H54 (cell line): ENCODE measurements at places on chromosomes 1 and 21.

DNA sequence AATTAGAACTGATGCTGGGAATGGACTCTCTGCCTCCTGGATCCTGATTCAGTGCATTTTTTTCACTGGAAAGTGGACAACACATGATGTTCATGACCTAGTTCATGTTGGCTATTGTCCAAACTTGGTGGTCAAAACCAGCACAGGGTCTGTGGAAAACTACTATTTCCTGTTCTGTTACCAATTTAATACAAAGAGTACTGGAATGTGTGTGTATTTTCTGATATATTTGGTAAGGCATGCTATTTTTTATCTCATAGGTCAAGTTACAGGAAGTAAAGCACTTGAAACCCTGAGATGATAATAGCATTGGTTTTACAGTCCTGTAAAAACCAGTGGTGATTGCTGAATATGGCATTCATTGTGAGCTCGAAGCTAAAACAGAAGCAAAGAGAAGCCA, 89.9 kb downstream of the SGIP1 start:
- no peak for DNase-seq

- no peak for DNase-seq
Observed at GRCh38 chr21:25938658-25939395, 204.1 kb downstream of the GABPA start.

DNA sequence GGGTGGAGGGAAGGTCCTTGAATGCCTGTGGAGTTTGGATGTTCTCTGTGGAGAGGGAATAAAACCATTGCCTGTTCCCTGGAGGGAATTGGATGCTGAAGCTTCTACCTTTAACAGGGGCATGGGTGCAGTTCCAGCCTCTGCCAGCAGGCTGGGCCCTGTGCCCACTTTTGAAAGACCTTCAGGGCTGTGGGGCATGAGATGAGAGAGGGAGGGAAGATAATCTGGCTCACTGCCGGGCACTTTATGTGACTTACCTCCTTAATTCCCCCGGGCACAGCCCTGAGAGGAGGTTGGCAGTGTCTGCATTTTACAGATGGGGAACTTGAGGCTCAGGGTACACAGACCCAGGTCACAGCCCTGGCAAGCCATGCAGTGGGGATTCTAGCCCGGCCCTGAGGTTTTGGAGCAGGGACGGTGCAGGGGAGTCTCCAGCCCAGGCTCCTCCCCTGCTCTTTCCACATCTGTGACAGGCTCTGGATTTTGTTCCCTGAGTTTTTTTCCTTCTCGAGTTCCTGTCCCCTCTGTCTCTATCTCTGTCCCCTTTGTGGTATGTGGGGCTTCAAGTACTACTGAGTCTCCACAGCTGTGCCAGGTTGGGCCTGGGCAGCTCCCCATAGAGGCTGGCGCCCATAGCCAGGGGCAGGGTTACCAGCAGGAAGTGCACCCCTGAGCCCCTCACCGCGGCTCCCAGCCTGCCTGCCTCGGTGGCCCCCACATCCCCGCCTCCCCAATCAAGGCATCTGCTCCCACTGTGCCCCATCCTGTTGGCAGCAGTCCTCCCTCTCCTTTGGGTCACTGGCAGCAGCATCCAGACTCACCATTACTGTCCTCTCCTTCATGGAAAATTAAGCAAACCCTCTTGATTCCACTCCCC, 14.0 kb upstream of the THEMIS2 start:
- DNase-seq: peak; percentile 68

DNA sequence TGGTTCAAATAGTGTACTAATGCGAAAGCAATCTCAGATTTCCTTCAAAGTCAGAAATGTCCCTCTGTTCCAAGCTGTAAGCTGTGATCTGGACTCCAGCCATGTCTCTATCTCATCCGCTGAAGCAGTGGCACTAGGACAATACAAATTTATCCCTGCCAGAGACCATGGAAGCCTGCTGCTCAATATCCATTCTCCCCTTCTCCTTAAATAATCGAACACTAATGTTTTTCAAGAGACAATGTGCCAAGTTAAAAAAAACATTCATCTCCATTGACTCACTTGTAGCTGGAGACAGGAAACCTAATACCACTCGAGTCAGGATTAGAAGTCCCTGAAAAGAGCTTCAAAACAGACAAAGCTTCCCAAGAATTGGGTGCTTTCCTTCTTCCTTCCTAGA, 38.5 kb upstream of the PGBD5 start:
- DNase-seq: no peak

DNA sequence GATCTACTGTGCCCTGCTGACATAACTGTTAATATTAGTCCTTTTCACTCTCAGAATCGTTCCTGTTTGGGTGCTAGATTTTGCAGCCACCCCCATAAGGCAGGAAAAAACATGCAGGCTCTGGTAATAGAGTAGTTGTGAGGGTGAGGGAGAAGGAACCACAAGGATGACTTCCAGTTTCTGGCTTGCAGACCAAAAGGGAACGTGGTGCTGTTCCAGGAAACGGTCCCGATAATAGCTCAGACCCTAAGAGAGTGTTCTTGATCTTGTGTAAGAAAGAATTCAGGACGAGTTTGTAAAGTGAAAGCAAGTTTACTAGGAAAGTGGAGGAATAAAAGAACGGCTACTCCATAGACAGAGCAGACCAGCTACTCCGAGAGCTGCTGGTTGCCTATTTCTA, 50.7 kb upstream of the RHOU start:
- DNase-seq: no peak

DNA sequence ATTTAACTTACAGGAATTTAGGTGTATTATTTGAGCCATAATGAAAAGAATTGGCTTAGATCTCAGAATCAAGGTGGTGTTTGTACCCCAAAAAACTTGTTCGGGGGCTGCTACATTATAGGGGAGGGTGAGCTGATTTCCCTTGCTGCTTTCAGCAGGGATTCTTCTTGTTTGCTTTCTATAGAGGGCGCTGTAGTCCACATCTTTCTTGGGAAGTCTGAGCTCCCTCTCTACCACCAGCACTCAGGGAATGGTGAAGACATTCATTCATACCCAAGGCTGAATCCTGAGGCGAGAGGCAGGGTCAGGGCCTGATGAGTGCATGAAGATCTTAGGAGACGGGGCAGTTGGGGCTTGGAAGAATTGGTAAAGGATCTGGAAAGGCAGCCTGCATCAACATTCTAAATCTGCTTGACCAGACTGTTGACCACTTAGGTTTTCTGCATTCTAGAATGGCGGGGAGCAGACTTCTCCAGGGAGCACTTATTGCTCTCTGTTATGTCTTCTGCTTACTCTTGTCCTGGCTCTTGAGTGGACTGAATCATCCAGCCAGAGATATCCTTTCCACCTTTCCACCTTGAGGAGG, 18.9 kb downstream of the SPATA46 start:
- DNase-seq: peak; percentile 61

DNA sequence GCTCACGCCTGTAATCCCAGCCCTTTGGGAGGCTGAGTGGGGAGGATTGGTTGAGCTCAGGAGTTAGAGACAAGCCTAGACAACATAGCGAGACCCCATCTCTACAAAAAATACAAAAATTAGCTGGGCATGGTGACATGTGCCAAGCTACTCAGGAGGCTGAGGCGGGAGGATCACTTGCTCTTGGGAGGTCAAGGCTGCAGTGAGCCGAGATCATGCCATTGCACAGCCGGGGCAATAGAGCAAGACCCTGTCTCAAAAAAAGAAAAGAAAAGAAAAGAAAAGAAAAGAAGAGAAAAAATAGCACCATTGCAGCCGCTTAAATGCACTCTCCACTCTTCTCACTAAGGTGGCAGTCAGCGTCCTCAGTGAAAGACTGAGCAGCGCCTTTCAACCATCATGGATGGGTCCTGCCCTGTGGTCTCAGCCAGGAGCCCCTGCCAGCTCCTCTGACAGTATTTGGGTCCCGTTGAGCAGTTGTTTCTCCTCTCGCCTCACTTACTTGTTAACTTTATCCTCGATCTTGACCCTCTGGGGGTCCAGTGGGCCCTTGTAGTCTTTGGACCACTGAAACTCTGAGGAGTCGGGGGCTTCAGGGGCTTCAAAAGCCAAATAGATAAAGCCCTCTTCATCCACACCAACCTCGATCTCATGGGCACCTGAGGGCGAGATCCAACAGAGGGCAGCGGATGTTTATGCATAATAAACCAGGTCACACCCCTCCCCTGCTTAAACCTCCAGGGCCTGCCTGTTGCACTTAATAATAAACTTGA, 36.9 kb downstream of the MYOM3 start:
- DNase-seq: no peak

GRCh38 chr1:66090859-66091457, 298.3 kb downstream of the PDE4B start:
- DNase-seq: no peak

DNA sequence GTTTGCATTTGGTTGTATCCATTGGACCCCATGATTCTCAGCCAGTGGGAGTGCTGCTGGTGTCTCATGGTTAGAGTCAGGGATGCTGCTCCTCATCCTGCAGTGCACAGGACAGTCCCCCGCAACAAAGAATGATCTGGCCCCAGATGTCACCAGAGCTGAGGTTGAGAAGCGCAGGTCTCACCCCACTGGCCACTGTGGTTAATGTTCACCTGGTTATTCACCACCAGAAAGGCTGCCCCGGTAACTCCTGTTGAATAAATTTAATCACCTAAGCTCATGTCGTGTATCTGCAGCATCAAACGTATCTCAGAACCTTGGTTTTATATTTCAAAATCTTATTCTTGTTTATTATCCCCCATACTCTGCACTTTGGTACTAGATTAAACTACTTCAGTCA, 75.8 kb downstream of the ATP5PO start:
- no peak for DNase-seq

DNA sequence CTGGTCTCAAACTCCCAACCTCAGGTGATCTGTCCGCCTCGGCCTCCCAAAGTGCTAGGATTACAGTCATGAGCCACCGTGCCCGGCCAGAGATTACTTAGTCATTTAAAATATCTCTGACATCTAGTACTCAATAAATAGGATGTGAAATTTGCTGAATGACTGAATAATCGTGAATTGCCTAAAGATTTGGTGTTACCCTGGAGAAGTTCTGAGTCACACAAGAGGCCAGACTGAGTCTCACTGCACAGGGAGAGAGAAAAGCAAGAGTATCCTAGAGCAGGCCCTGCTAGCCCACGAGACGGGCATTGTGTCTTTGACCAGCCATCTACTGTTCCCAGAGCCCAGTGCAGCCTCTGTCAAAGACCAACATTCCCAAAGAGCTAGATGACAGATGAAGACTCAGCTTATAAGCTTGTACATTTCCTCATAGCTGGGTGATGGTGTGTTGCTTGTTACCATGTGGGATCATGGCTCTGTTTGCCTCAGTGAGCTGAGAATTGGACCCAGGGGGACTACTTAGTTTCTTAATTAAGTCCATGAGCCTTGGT, 5.6 kb upstream of the EIF4G3 start:
- DNase-seq: no peak

DNA sequence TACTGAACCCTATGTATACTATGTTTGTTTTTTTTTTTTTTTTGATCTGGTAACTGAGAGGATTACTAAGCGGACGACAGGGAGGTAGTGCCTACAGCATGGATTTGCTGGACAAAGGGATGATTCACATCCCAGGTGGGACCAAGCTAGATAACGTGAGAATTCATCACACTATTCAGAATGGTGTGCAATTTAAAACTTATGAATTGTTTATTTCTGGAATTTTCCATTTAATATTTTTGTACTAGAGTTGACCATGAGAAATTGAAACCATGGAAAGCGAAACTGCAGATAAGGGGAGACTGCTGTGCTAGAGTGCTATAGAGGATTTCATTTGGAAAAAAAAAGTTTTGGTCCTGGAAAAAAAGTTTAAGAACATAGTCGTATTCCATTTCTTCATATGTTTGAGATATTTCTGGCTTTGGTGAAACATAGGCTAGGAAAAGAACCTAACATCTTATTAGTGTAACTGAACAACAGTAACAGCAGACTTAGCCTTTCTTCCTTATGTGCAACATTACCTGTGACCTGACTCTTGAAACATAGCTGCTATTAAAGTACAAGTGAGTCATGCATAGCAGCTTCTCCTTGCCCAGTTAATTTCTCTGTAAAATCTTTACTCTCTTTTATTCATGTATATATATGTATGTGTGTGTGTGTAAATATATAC, 202.5 kb downstream of the FGGY start:
- DNase-seq: no peak

DNA sequence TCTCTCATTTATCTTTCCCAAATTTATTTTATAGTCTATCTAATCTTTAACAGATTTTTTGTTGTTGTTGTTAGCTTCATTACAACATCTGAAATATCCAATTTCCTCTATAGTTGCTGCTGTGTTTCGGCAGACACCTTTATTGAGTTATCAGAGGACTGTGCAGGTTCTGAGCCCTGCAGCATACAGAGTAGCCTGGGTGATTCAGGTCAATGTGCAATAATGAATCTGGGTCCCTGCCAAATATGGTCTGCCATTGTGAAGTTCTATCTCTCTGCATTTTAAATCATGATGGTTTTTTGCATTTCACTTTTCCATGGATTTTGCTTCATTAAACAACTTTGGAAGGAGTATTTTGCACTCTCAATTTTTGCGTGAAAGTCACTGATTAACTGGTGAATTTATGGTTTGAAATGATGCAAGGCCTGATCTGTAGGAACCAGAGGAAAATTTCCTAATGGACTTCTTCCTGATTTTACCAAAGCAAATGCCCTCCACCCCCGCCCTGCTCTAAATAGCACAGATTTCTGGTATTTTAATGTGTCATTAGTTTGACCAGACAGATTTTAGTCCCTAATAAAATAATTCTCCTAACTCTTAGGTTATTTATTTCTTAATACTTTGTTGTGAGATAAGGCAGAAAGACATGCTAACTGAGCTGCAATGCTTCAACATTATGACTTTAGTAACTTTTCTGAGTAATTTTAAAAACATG, 402.3 kb downstream of the PTBP2 start:
- DNase-seq: no peak

DNA sequence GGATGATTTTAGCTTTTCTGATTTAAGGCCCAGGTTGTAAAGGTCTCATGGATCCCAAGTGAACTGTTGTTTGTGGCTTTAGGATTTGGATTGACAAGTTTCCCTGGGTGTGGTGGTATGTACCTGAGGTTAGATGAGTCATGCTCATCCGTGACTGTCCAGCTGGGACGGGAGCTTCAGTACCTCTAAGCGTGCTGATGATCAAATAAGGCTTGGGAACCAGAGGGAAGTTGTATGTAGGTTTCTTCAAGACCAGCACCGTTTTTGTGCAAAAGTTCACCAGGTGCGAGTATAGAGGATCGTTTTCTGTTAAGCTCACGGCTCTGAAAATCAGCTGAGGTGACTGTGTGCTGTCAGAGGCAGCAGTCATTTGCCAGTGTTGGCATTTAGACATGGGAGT, 19.8 kb downstream of the PLA2G2E start:
- DNase-seq: no peak

DNA sequence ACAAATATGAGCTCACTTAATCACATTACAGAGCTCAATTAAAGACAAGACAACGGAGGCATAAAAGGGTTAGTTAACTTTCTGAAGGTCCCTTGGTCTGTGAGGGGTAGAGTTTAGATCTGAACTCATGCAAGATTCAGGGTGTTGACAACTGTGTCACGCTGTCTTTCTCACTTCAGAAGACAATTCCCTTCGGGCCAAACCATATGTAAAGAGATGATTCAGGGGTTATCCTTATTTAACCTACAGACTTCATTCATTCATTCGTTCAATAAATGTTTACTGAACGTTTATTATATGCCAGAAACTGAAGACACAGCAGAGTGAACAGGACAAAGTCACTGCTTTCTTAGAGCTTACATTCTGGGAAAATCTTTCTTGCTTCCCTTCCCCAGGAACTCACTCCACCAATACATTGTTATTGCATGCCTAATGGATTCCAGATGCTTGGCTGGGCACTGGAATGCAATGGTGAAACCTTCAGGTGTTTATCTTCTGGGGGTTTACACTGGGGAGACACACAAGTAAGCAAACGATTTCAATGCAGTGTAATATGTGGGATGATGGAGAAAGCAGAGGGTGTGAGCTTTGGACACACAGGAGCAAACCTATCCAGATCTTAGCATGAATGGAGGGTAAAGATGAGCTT, 6.4 kb downstream of the XCL1 start:
- no peak for DNase-seq
